CD4-positive, alpha-beta T cell treated with Interleukin-17A for 4 hours (primary cell): ENCODE measurements at places on chromosomes 4 and X.

DNA sequence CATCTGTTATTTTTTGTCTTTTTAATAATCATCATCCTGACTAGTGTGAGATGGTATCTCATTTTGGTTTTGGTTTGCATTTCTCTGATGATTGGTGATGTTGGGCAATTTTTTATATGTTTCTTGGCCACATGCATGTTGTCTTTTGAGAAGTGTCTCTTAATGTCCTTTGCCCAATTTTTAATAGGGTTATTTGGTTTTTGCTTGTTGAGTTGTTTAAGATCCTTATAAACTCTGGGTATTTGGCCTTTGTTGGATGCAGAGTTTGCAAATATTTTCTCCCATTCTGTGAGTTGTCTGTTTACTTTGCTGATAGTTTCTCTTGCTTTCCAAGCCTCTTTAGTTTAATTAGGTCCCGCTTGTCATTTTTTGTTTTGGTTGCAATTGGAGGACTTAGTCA, 152.1 kb upstream of the MED14 start:
- DNase-seq: no peak

- DNase-seq: no peak
Measured at GRCh38 chrX:142733327-142733726, 292.4 kb upstream of the SPANXN4 start.

GRCh38 chrX:23332101-23332887, 2.4 kb upstream of the PTCHD1 start:
- DNase-seq: no peak

DNA sequence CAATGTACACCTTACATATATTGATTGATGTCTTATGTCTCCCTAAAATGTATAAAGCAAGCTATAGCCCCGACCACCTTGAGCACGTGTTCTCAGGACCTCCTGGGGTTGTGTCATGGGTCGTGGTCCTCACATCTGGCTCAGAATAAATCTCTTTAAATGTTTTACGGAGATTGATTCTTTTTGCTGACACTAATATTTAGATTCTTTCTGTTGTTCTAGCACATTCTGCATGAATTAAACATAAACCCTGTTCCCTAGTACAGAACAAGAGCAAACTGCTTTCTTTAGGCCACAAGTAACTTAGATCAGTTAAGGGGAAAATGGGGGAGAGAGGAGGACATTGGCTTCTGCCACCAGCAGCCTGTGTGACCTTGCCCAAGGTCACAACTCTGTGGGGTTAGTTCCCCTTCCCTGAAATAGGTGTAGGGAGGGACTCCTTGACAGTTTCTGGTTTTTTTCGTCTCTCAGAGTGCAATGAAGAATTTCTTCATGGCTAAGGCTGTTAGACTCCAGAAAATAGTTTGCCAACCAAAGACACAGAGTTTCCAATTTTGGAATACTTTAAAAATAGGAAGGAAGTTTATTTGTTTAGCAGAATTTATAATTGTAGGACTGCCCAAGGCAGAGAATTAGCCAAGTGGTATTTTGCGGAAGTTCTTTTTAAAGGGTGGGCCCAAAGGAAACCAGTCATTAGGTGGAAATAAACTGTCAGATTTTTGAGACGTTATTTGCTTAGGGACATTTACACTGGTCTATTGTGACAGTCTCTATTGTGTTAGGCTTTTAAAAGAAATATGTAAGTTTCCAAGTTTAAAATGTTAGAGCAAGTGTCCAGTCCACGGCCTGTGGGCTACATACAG, 29.4 kb downstream of the PTTG2 start:
- no peak for DNase-seq

- no peak for DNase-seq
Measured at GRCh38 chr4:16952462-16952871, 54.0 kb upstream of the LDB2 start.

DNA sequence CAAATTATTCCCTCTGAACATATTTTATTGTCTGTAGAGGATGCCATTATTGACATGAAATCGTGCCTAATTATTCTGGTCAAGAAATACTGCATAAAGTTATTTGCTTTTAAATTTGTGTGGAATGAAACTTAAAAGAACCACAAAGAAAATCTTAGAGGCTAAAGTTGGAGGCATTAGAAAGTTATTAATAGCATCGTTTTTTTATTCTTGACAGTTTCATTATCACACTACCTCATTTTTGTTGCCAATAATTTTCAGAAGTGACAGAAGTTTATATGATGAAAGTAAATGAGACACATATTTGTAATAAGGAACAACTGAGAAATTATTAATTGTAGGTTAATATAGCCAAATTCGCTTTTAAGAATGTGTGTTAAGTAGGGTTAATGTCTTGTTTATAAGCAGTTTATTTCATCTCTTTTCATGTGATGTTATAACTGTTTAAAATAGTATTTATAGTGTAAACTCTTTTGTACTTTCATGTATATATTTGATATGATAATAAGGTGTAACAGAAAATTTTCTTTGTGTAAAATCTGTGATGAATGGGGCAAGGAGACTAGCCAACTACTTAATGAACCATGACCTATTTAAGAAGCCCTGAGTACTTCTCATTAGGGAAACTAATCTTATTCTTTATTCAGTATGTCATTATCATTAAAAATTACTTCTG, 54.5 kb upstream of the GRIA2 start:
- DNase-seq: no peak

GRCh38 chr4:83851261-83852084, 315.6 kb downstream of the GPAT3 start:
- DNase-seq: no peak

DNA sequence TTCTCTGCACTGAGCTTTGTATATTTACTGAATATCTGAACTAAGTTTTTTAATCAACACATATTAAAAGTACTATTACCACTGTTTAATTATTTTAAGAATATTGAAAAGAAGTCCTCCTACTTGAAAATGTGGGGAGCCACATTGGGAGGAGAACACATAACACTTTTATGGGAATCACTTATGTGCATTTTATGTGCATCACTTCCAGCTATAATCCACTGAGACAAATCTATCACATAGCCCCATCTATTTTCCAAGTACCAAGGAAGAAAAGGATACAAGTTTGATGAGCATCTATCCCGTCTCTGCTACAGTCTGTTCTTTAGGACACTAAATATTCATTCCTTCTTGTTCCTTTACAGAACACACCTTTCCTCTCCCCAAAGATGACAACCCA, 87.2 kb downstream of the IQCM start:
- no peak for DNase-seq

DNA sequence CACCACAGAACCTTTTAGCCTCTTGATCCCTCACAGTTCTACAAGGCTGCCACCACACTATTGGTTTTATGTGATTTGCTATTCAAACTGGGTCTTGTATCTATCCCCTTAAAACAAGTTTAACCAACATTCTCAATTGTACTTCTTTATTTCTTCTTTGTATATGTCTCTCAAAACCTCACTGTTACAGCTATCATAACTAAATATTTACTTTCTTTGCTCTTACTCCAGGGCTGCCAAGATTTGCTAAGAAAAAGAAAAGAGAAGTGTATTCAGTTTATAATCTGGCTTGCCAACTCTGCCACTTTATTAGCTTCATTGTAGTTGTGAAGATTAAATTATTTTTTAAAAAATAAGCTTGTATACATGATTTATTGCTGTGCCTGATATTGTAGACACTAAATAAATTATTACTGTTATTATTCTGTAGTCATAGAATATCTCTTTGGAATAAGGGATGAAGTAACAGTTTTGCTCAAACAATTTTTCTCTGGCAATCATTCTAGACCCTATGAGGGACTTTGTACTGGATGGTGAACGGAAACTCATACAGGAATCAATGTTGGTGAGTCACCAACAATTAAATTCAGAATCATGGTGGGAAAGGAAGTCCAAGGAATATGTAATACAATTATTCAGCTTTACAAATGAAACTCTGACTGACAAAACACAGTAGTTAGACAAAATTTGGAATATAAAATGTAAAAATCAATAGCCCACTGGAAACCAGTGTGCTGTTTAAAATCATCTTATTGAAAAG, 127.1 kb upstream of the DCAF8L1 start:
- DNase-seq: no peak

DNA sequence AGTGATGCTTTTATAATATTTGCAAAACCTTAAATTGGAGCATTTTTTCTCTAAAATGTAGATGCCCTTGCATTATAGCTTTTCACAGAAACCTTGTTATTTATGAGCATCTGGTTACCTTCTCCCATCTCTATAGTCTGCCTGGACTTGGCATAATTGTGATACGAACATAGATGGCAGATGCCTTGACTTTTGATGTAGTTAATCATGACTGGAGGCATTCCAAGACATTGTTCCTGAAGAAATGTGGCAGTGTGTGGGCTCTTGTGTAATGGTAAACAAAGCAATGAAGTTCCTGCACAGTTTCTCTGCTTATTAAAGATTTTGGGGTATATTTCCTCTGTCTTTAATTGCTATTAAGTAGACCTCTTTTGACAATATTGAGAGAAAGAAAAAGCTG, 500.1 kb downstream of the PCDH19 start:
- no peak for DNase-seq

DNA sequence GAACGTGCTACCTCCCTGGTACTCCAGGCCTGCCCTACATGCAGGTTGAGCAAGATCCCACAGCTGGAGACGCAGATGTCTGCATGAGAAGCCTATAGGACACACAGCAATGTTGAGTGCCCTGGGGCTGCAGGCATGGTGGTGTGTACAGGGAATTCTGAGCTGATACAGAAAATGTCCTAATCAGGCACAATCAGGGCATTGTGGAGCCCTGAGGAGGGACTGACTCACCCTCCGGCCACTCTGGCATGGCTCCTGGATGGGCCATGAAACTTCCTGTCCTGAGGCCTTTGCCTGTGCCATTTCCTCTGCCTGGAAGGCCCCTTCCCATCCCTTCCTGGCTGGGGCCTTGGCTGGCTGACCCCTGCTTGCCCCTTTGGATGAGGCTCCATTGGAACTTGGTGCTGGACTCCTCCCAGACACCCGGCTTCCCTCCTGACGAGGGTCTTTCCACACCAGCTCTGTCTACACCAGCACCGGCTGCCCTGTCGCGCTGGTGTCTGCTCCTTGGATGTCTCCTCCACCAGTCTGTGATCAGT, 16.7 kb upstream of the AFAP1 start:
- no peak for DNase-seq

DNA sequence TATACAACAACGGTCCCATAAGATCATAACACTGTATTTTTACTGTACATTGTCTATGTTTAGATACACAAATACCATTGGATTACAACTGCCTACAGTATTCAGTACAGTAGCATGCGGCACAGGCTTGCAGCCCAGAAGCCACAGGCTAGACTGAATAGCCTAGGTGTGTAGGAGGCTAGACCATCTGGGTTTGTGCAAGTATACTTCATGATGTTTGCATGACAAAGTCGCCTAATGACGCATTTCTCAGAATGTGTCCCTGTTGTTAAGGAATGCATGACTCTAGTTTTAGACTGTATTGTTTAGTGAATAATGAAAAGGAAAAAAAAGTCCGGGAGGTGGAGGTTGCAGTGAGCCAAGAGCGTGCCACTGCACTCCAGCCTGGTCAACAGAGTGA, 56.5 kb upstream of the C4orf50 start:
- no peak for DNase-seq

GRCh38 chrX:109830704-109831206, 97.7 kb upstream of the ACSL4 start:
- DNase-seq: no peak

DNA sequence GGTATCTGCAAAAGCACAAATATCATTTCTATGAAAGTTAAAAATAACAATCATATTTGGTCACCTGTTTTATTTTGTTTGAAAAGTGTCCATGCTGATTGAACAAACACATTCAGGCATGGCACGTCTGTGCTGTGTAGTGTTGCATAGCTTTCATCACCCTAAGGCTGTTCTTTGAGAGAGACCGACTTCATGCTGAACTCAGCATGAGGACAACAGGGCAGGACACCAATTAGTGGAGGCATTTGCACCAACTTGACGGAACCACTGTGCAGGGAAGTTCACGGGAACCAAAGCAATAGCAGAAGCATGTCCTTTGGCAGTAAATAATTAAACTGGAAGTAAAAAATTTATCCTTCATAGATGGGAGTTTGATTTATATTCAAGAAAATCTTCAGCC, 158.4 kb upstream of the SLC7A11 start:
- DNase-seq: no peak

DNA sequence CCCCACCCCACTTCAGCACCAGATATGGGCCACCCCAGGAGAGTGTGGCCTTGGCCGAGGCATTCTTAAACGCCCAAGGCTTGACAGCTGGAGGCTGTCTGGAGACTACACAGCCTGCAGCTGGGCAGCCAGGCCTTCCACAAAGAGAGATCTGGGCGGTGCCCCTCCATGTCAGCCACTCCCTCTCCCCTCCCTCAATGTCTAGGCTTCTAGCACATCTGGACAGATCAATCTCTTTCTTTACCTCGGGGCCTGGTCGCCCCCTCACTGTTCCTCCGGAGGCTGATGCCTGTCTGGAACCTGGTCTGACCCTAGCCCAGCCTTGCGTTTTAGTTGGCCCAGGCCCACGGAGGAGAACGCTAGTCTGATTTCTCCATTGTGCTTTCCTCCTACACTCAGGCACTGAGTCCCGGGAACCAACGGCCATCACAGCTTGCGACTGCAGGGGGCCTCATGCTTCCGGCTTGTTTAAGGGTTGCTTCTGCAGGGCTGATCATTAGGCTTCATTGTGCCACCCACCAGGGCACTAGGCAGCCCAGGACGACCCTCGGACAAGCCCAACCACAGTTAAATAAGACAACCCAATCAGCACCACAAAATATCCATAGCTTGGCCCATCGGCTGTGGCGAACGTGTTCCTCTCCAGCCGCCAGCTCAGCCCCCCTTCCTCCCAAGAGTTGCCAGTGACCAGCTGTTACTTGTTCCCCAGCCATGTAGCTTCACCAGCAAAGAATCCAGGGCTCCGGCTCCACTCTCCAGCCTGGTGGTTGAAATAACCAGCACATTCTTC, 200.6 kb downstream of the BCOR start:
- DNase-seq: no peak

- no peak for DNase-seq
Measured at GRCh38 chrX:10044021-10044420, 76.9 kb downstream of the CLDN34 start.

DNA sequence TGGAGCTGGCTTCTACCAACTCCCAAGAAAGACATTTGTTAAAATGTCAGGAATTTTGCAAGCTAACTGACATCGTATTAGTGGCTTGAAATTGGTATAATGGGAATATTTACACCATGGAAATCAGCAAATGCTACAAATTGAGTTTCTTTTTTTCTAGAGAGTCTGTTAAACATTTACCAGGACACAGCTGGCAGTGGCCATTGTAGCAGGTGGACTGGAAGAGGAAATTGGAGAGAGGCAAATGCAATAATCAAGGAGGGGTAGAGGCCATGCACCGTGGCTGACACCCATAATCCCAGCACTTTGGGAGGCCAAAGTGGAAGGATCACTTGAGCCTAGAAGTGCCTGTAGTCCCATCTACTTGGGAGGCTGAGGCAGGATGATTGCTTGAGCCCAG, 32.9 kb upstream of the TSR2 start:
- DNase-seq: no peak

- DNase-seq: no peak
Measured at GRCh38 chrX:110143454-110144210, 140.7 kb downstream of the TMEM164 start.

DNA sequence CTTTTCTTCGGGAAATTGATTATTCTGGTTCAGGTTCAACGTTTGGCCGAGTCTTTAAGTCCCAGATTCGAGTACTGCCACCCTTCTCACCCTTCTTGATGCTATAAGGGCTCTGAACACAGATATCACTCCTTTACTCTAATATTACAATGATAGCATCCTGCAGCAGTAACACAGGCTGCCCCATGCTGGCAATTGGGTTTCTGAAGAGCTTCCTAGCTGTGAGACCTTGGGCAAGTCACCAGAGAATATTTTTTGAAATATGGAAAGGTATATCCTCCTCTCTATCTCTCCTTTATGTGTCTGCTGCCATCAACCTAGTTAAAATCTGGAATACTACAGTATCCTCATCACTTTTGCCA, 297 bp upstream of the MTMR8 start:
- DNase-seq: no peak
